ENCODE measurements at places on chromosomes 5 and 9. TPM values are rescaled to one million over a fixed set of nuclear protein-coding genes. Genes with fewer than 3 reads are reported as not detected.
A peak's percentile ranks its signal among the peaks of the same experiment; 100 is the strongest.

The ARSB gene
- total RNA-seq: 5.0 TPM

The FGFR4 gene
- total RNA-seq: 2.3 TPM

DNA sequence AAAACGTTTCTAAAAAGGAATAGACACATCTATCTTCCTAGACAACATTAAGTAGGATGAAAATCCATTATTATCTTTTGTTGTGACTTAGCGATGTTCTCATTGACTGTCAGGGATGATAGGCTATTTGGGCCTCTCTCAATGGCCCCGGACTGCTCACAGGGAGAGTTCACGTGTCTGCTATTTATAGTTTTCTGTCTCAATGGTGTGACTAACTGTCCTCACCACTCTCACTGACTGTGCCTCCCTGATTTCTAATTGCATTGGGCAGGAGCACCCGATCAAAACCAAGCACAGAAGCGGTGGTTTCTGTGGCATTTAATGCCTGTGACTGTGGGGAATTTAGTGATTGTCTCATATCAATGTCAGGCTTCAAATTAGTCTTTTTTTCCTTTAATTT, 286.7 kb upstream of the KLF9 start:
- no peak for DNase-seq

DNA sequence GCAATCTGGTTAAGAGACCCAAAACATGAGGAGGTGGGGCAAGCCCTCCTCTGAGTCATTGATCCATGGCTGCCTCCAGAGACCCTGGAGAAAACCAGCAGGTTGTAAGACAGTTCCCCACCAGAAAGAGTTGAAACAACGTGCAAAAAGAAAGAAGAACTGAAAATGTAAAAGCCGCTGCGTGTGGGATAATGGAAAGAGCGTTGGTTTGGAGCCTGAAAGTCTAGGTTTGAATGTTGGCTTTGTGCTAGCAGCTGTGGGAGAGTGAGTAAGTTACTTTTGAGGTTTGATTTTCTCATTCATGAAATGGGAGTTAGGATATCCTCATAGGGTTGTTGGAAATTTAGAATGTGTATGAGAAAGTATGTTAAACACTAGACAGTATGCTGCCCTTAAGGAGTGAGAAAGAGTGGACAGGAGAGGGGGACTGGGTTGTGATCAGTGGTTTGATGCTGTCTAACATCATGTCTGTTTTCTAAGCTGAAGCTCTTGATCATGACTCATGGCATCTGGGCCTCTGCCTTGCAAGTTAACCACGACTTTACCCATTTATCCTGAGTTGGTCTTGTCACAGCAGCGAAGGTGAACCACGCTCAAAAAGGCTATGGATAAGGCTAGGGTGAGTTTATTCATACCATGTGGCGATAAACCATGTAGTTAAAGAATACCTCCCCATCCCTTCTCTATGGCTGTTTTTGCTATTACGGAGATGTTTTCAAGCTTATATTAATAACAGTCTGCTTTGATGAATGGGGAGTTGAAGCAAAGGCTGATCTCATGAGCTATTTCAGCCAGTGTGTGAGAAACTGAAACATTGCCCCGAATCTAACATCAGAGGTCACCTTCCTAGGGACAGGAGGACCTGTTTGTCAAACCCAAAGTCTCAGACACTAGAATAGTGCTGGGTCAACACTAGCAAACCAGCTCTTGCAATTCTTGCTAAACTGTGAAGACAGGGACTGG, 41.3 kb downstream of the ZNF366 start:
- peak; percentile 4 for DNase-seq

The AP3S1 gene
- 47.6 TPM for total RNA-seq

DNA sequence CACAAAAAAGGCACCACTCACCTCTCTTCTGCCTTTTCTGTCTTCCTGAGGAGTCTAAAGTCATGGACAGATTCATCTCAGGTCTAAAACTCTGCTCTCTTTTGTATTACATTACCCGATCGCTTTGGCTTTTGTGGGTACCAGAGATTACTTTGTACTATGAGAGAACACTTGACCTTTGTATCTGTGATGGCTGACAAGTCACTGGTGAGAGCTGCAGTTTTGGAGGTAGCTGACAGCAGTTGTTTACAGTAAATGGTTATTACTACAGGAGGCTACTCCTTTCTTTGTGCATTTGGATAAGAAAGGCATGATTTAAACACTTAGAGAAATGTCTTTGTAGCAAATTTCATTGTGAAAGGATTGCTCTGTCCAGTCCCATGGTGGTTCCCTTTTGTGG, 307.3 kb downstream of the FBXL17 start:
- no peak for DNase-seq

DNA sequence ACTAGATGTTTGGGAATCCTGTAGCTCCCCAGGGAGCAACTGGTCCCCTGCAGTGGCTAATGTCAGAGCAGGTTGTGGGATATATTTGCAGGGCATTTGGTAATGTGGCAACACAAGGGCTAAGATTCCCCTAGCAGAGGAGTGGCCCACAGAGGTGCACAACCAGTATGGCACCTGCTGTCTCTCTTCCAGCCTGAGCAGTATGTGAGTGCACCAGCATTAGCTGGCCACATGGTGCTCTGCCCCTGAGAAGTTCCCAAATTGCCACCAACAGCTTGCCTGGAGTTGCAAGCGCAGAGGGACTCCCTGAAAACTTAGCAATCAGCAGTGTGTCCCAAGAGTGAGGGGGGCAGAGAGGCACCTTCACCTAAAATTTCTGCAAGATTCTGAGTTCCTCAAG, 53.2 kb upstream of the SNCAIP start:
- DNase-seq: no peak

DNA sequence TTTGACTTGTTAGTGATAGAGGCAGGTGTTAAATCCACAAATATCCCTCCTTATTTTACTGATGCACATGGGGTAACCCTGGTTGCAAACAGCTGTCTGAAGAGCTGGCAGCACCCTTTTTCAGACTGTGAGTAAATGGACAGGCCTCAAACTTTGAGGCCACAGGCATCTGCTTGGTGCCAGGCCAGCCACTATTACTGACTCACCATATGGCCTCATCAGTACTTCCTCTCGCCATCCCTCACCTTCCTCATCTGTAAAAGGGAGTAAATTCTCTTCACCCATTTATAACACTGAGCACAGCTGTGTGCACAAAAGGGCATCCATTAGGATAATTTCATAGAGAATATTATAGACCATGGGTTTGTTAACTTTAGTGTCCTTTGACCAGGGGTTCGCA, 11.9 kb upstream of the TNIP1 start:
- no peak for DNase-seq

DNA sequence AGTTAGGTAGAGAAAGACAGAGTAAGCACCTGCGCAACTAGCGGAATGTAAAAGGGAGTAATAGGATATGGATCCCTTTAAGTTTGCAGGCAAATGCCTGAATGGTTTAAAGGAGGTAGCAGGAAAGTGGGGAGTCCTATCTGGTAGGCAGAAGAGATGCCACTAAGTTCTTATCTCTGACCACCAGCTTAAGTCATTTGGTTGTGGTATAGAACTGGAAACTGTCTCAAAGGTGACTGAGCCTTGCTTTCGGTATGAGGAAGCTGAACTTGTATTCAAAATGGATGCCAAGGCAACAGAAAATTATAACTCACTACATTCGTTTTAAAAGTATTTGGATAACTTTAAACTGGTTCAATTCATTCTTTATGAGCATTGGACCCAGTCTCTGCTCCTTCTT, 475.6 kb downstream of the DMRTA1 start:
- no peak for DNase-seq

Measured in activated naive CD4-positive, alpha-beta T cell treated with anti-CD3 and anti-CD28 coated beads, Interleukin-2, amount 50 U/mL, for 72 hours (primary cell).